ENCODE measurements at places on chromosomes 2 and 18.
A peak's percentile ranks its signal among the peaks of the same experiment; 100 is the strongest.

DNA sequence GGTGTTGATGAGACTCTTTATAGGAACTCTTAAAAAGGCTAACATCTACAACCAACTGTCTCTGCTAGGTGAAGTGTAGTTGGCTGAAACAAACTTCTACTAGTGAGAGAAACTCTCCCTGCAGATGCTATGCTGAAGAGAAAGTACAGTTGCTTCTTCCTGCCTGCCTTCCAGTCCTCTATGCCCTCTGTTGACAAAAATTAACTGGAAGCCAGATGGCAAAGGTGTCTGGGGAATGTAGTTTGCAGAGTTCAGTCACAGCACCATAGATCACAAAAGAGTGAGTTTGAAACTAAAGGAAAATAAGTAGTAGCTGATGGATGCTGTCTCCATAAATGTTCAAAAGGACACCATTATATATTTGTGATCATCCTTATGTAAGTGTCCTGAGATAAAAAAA is 958.8 kb upstream of the NRXN1 start:
- DNase-seq = no peak

DNA sequence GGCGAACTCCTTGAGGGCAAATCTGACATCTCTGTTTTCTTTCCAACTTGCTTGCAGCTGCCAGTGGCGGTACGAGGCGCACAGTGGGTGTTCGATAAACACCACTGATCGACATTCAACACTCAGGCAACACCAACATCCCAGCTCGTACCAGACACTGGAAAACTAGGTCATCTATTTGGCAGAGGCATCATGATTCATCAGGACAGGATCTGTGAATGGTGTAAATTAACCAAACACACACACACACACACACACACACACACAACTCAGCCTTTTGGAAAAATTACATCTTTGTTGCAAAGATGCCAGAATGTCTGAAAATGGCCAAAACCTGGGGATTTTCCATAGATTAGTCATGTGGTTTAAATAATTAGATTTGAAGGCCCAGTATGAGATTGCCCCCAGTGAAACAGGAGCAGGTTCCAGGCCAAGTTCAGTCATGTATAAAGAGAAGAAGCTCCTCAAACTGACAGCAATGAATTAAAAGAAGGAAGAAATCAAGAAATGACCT is 150.5 kb upstream of the NCKAP5 start:
- DNase-seq = no peak

GRCh38 chr2:133641497-133641896 is 73.2 kb upstream of the NCKAP5 start:
- DNase-seq = no peak

DNA sequence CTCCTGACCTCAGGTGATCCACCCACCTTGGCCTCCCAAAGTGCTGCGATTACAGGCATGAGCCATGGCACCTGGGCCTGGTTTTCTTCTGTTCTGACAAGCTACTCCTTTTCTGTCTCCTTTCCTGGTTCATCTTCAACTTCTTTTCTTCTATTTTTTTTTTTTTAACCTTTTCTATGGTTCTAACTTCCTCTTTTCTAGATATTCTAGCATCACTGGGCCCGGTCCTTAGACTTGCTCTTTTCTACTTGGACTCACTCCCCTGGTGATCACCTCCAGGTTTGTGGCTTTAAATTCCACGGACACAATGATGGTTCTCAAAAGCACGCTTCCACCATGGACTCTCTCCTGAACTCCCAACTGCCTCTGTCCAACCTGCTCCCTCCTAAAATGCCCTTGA is 2.0 kb downstream of the EIF2AK2 start:
- no peak for DNase-seq

DNA sequence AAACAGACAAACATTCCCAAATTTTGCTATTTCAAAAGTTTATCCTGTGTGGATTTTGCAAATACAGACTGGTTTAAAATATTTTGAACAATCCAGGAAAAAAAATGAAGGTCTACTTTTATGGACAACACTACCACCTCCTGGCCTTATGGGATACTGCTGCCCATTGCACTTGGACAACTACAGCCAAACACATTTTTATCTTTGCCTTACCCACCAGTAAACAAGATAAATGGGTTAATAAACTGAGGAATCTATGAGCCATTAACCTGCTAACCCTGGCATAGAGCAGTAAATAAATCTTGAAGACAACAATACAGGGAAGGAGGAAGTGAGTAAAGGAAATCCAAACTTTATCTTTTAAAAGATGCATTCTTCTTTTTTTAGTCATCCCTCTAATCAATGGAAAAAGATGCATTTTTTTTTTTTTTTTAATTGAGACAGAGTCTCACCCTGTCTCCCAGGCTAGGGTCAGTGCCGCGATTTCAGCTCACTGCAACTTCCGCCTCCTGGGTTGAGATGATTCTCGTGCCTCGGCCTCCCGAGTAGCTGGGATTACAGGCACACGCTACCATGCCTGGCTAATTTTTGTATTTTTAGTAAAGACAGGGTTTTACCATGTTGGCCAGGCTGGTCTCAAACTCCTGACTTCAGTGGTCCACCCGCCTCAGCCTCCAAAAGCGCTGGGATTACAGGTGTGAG is 2.1 kb upstream of the SPIRE1 start:
- peak; percentile 7 for DNase-seq

GRCh38 chr18:62418258-62418657 is 93.1 kb downstream of the TNFRSF11A start:
- DNase-seq = no peak

- no peak for DNase-seq
These were observed 41.3 kb downstream of the PSMG2 start for GRCh38 chr18:12744103-12744502.

DNA sequence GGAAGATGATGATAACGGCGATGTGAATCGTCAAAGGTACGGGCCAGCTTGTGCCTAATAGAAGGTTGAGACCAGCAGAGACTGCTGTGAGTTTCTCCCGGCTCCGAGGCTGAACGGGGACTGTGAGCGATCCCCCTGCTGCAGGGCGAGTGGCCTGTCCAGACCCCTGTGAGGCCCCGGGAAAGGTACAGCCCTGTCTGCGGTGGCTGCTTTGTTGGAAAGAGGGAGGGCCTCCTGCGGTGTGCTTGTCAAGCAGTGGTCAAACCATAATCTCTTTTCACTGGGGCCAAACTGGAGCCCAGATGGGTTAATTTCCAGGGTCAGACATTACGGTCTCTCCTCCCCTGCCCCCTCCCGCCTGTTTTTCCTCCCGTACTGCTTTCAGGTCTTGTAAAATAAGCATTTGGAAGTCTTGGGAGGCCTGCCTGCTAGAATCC is 3.0 kb downstream of the FZD7 start:
- no peak for DNase-seq

DNA sequence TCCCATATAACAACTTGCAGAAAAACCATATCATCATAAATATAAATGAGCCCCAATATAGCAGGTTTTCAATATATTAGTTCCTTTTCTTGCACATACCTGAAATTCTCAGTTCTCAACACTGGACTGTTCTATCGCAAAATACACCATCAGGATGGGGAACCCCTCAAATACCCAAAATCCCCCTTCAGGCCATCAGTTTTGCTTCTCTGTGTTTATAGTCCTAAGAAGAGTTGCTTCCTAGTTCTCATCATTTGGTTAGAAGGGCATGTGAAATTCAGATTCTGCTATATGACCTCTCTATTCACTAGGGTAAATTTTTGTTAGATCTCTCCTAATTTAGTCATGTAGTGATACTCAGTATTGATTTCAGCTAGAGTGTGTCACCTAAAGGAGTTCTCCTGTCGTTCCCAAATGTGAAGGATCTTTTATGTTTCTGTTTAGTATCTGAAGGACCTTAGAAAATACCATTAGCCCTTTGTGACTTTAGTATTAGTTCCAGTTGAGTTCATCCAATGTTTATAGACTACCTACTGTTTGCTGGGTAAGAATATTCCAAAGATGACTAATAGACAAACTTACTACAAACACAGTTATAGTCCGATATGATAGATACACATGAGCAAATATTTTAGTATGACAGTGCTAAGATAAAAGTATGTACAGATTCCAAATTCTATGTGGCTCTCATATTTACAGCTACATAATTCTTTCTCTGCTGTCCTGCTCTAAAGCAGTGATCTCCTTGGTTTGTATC is 115.8 kb downstream of the TTC27 start:
- no peak for DNase-seq

DNA sequence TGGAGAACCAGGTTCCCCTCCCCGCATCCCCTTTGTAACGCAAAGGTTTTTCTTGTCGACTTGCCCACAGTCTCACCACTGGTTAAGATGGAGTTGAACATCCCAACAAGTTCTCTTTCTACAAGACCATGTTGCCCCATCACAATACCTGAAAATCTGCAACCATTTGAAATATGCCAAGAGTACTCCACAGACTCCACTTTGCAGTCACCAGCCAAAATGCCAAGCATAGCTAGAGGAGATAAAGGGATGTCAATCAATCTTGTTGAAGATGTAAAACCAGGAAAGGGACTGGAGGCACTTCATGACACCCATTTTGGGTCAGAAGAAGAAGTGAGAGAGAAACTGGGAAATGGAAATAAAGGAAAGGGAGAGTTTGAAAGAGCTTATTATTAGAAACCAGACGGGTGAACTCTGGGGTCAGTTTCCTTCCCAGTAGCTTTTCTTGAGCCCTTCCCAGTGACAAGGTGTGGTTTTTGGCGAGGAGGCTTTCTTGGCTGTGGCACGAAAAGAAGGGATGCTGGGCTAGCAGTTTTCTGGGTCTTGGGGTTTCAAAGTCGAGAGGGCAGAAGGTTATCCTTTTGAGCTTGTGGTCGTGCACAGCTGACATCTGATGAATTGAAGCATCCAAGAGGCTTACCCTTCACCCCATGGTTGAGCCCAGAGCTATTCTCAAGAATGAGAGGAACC is 79.3 kb downstream of the ACAA2 start:
- DNase-seq = no peak

DNA sequence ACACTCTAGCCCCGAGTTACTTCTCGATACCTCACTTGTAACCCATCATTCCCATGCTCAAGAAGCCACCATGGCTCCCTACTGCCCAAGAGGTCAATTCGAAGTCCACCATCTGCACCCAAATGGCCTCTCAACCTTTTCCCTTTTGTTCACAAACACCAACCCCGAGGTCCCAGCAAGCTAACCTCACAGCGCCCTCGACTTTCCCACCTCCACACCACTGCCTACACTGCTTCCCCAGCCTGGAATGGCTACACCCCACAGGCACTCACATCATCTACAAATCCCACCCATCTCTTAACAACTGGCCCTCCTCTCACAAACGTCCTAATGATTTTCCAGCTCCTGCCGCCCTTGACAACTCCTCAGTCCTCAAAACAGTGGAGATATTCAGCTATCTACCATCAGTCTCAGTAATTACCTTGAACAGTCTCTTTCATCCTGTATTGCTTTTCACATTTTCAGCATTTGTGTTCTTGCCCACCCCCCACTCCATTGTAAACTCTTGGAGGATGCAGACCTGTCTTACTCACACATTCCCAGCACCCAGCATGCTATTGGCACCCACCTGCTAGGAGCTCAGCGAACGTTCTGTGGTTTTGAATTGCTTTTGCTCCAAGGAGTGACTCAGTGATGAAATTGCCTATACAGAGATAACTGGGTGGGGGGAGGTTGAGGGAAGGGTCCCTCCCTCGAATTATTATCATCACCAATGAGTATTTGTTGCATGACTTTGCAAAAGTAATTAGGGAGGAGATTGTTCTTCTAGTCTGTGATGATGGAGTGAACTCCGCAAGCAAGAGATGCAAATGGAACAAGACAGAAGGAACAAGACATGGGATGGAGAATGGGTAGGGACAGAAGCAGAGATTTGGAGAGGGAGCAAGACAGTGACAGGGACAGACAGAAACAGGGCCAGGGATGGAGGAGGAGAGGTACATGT is 106.8 kb downstream of the CYP26B1 start:
- DNase-seq = no peak

DNA sequence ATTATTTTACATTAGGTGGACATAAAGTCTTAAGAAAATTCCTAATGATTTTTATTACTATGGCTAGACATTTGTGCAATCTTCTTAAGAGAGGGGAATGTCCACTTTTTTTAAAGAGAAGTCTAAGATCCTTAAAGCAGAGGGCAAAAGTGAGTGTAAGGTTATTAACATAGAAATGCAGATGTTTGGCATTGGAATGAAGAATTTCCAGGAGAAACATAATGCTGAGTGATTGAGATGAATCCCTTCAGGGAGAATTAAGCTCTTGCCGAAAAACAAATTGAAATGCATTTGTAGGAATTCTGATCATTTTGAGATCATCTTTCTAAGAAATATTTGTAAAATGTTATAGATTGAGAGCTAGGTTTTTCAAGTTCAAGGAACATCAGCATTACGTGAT is 15.0 kb downstream of the FAM124B start:
- no peak for DNase-seq

GRCh38 chr2:216477283-216478035 is 21.2 kb upstream of the RPL37A start:
- no peak for DNase-seq

DNA sequence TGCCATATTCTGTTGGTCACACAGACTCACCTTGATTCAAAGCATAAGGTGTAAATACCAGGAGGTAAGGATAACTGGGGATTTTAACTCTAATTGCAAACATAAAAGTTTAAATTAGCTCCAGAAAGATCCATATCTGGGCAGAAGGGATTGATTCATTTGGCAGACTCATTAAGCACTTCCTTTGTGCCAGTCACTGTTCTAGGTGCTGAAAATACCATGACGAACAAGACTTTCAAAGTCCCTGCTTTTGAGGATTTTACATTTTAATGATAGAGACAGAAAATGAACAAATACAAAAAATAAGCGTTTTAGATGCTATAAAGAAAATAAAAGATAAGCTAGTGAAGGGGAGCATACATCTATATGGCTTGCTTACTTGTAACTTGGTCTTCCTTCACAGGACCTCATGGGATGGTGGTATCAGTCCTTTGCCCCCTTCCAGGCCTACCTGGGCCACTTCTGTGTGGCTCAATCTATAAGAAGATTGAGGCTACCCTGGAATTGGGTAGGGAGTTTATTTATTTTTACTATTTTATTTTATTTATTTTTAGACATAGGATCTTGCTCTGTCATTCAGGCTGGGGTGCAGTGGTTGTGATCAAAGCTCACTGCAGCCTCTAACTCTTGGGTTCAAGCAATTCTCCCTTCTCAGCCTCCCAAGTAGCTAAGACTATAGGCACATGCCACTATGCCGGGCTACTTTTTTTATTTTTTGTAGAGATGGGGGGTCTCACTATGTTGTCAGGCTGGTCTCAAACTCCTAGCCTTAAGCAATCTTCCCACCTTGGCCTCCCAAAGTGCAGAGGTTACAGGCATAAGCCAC is 212.8 kb downstream of the MYCN start:
- no peak for DNase-seq

GRCh38 chr2:224272237-224272910 is 129.5 kb downstream of the FAM124B start:
- no peak for DNase-seq

GRCh38 chr2:157228946-157229345 is 28.6 kb upstream of the GALNT5 start:
- no peak for DNase-seq

GRCh38 chr18:77140030-77140429 is 7.4 kb upstream of the MBP start:
- DNase-seq = no peak

GRCh38 chr2:5696945-5697521 is 4.8 kb downstream of the SOX11 start:
- no peak for DNase-seq

Measured in stimulated activated CD8-positive, alpha-beta memory T cell treated with anti-CD3 and anti-CD28 coated beads, Interleukin-7, amount 100 ng/mL, for 4 hours (primary cell).